ENCODE measurements at places on chromosomes 3 and 15. TPM values are rescaled to one million over a fixed set of nuclear protein-coding genes. Genes with fewer than 3 reads are reported as not detected.
A peak's percentile ranks its signal among the peaks of the same experiment; 100 is the strongest.

DNA sequence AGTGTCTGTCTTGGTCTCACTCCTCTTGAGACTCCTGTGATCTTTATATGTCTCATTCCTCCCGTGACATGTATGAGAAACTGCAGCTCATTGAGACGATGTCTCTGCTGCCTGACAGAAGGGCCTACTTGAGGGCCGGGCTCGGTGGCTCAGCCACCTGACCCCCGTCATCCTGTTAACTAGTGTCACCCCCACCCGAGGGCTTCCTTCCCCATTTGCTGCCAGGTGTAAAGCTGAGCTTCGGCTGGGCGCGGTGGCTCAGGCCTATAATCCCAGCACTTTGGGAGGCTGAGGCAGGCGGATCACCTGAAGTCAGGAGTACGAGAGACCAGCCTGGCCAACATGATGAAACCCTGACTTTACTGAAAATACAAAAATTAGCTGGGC, 12.7 kb downstream of the SEMA4B start:
- H3K27me3 ChIP-seq = no peaks in the 10 kb centered on the region
- H3K36me3 ChIP-seq = no peaks in the 10 kb centered on the region
- peaks cover 60% of the 10 kb centered on the region for H3K4me1 ChIP-seq

GRCh38 chr15:66785637-66786036, 83.6 kb downstream of the SMAD6 start:
- H3K4me1 ChIP-seq = no peaks in the 10 kb centered on the region
- H3K4me3 ChIP-seq = no peak overlapping the region
- no peaks in the 10 kb centered on the region for H3K27me3 ChIP-seq
- H3K27ac ChIP-seq = no peak overlapping the region
- DNase-seq = no peak
- H3K36me3 ChIP-seq = no peaks in the 10 kb centered on the region

- no peak overlapping the region for H3K4me3 ChIP-seq
- no peak for DNase-seq
- no peaks in the 10 kb centered on the region for H3K27me3 ChIP-seq
- H3K27ac ChIP-seq = peak overlapping the region; percentile 70
- peaks cover 26% of the 10 kb centered on the region for H3K4me1 ChIP-seq
Observed at GRCh38 chr3:52190294-52191074, 7.5 kb upstream of the ALAS1 start.

DNA sequence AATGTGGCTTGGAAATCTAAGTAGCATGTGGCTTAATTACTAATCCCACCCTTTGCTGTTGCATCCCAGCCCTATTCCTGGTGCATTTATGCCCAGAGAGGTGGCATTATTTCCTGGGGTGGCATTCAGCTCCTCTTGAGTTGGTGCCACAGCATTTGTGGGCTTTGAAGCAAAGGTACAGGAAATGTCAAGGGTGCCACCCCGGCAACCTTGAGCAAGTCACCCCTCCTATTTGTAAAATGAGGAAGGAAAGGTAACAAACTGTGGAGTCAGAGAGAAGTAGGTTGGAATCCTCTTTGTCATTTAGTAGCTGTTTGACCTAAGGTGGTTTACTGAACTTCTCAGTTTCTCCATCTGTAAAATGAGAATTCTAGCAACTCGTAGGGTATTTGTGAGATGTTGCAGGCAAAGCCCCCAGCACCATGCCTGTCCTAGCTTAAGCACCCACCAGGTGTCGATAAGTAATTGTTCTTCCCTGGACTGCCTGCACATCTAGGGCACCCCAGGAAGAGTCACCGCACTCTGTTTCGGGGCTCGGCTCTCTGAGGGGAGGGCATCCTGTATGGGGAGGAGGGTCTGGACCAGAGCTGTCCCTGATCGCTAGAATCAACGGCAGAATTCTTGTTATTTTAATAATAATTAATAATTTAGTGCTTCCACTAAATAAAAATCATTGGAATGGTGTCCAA, 17.1 kb downstream of the ISG20 start:
- peaks cover 12% of the 10 kb centered on the region for H3K4me1 ChIP-seq
- H3K27ac ChIP-seq = peak overlapping the region; percentile 53
- no peak for DNase-seq
- no peak overlapping the region for H3K4me3 ChIP-seq

DNA sequence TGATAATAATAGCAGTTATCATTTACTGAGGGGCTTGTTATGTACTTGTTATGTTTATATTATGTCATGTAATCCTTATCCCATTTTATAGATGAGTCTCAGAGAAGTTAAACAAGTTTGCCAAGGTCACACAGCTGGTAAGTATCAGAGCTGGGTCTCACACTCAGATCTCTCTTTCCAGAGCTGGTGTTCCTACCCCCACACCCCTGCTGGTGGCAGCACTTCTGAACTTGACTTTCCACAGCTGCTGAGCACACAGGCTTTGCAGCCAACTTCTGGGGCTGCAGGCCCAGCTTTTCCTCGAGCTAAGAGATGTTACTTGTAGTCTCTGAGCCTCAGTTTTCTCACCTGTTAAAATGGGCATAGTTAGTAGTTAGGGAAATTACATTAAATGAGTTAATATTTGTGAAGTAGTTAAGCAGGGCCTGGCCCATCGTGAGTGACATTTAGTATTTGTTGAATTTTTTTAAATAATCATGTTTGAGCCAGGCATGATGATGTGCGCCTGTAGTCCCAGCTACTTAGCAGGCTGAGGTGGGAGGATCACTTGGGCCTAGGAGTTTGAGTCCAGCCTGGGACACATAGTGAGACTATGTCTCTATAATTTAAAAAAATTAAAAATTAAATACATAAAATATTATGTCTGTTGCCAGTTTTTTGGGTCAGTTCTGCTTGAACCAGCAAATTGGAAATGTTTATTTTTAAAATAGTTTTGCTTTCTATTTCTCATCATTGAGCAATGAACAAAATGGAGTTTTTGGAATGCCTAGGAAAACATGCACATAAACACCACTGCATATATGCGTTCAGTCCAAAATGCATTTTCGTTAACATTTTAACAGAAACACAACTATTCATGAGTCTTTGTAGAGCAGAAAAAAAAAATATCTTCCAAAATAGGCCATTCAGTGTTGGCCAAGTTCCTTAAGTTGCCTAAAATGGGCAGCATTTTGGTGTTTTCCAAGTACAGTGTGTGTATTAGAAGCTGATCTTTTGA, 87.3 kb downstream of the SMAD6 start:
- DNase-seq = peak; percentile 80
- no peaks in the 10 kb centered on the region for H3K36me3 ChIP-seq
- no peaks in the 10 kb centered on the region for H3K27me3 ChIP-seq
- H3K27ac ChIP-seq = peak overlapping the region; percentile 26
- H3K4me1 ChIP-seq = no peaks in the 10 kb centered on the region

DNA sequence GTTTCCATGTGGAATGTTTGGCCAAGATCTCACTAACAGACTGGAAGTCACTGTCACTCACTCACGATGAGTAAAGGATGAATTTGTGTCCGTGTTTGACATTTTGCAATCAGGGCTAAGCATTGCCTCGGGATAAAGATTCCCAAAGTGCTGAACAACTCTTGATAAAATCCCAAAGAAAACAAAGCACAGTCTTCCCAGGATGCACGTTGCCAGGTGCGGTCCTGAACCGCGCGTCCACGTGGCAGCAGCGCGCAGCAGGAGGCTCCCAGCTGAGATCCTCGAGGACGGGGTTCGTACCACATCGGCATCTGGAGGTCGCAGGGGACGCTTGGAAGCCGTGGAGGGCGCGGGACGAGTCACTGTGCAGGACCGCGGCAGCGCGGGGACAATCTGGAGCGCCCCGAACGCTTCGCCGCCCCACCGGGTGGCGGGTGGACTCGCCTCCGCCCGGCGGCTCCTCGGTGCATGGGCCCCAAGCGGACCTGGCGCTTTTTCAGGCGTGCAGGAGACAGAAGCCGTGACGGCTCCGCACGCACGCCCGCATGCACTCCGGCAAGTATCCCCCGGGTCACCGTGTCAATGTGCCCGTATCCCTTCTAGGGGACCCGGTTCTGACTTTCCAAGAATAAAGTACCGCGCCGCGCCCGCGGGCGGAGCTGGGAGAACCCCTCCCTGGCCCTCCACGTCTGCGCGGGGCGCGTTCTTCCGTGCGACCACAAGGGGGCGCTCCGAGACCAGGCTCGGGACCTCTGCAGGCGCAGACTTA, 17.7 kb downstream of the CPN2 start:
- peaks cover 39% of the 10 kb centered on the region for H3K27me3 ChIP-seq
- peak overlapping the region; percentile 36 for H3K4me3 ChIP-seq
- no peak overlapping the region for H3K27ac ChIP-seq
- peak; percentile 92 for DNase-seq
- peaks cover 8% of the 10 kb centered on the region for H3K4me1 ChIP-seq

DNA sequence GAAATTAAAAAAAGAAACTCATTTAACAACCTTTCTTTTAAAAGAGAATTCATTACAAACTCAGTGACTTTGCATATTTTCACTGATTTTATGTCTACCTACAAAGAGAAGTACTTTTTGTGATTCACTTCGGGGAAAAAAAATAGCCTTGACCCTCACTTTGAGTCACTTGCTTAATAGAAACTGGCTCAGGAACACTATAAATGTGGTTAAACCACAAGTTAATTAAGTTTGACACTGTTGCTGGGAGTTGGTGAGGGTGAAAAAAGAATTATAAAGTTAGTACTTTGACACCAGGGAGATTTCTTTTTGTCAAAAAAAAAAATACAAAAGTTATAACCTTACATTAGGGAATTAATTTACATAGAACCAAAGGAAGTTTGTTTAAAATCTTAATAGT, 810.9 kb downstream of the NR2F2 start:
- no peaks in the 10 kb centered on the region for H3K36me3 ChIP-seq
- H3K4me3 ChIP-seq = no peak overlapping the region
- no peak overlapping the region for H3K27ac ChIP-seq
- no peaks in the 10 kb centered on the region for H3K27me3 ChIP-seq
- no peak for DNase-seq
- no peaks in the 10 kb centered on the region for H3K4me1 ChIP-seq

GRCh38 chr3:29932696-29933325, 651.9 kb downstream of the RBMS3 start:
- DNase-seq = peak; percentile 39
- H3K36me3 ChIP-seq = no peaks in the 10 kb centered on the region
- H3K4me1 ChIP-seq = no peaks in the 10 kb centered on the region

- H3K27me3 ChIP-seq = peaks cover 6% of the 10 kb centered on the region
- no peak overlapping the region for H3K27ac ChIP-seq
- no peaks in the 10 kb centered on the region for H3K4me1 ChIP-seq
- no peak for DNase-seq
- H3K36me3 ChIP-seq = no peaks in the 10 kb centered on the region
Observed at GRCh38 chr3:157624801-157625200, 121.6 kb upstream of the VEPH1 start.

GRCh38 chr3:87442470-87442869, 166.1 kb upstream of the POU1F1 start:
- H3K4me3 ChIP-seq = no peak overlapping the region
- DNase-seq = no peak
- no peaks in the 10 kb centered on the region for H3K27me3 ChIP-seq
- H3K27ac ChIP-seq = no peak overlapping the region
- no peaks in the 10 kb centered on the region for H3K4me1 ChIP-seq

- no peaks in the 10 kb centered on the region for H3K4me1 ChIP-seq
- no peak for DNase-seq
- H3K27me3 ChIP-seq = no peaks in the 10 kb centered on the region
- peaks cover 35% of the 10 kb centered on the region for H3K36me3 ChIP-seq
Observed at GRCh38 chr3:119856695-119857094, 74.8 kb downstream of the NR1I2 start.

DNA sequence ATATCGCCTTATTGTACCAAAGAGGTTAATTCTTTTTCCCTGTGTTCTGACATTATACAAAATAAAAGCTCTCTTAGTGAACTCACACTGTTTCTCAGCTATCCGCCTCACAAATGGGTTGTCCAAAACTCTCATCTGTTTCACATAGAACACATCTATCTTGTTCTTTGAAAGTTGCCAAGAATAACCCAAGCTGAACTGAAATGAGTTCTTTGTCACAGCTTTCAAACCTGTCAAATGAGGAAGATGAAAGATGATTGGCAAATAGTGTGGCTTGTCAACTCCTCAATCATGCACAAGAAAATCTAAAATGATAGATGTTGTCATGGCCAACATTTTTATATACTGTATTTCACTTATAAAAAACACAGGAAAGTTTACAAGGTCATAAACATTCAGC, 168.1 kb upstream of the OSTN start:
- no peaks in the 10 kb centered on the region for H3K4me1 ChIP-seq
- no peaks in the 10 kb centered on the region for H3K27me3 ChIP-seq
- DNase-seq = no peak
- H3K36me3 ChIP-seq = no peaks in the 10 kb centered on the region

- no peaks in the 10 kb centered on the region for H3K27me3 ChIP-seq
- H3K36me3 ChIP-seq = no peaks in the 10 kb centered on the region
- H3K27ac ChIP-seq = peak overlapping the region; percentile 99
- peaks cover 20% of the 10 kb centered on the region for H3K4me1 ChIP-seq
- DNase-seq = no peak
Observed at GRCh38 chr3:143974271-143975238, 2.9 kb downstream of the DIPK2A start.

- H3K4me3 ChIP-seq = no peak overlapping the region
- H3K36me3 ChIP-seq = no peaks in the 10 kb centered on the region
- H3K27me3 ChIP-seq = no peaks in the 10 kb centered on the region
Observed at GRCh38 chr3:158471639-158472294, 99.2 kb upstream of the MLF1 start.

DNA sequence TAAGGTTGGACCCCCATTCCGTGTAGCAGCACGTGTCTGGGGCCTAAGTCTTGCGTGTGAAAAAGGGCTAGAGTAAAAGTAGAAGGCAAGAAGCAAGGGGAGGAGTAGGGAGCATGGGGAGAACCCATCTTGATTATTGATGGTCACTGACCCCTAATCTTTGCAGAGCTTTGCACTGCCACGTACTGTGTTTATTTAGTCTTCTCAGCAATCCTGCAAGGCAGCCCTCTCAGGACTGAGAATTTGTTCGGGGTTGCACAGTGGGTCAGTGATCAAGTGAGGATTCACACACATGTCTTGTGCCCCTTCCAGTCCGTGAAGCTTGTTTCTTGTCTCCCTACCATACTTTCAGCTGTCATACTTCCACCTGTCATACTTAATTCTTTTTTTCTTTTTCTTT, 7.2 kb downstream of the SEMA4B start:
- no peak overlapping the region for H3K4me3 ChIP-seq
- no peak for DNase-seq
- peaks cover 51% of the 10 kb centered on the region for H3K36me3 ChIP-seq
- peaks cover 75% of the 10 kb centered on the region for H3K4me1 ChIP-seq
- no peaks in the 10 kb centered on the region for H3K27me3 ChIP-seq

GRCh38 chr3:195544634-195545033, 1.5 kb upstream of the PPP1R2 start:
- H3K27me3 ChIP-seq = peaks cover 8% of the 10 kb centered on the region
- no peak overlapping the region for H3K4me3 ChIP-seq
- DNase-seq = peak; percentile 22
- H3K36me3 ChIP-seq = no peaks in the 10 kb centered on the region

The C3orf22 gene
- total RNA-seq = not detected

The KAT2B gene
- total RNA-seq = 26.1 TPM

The VPS33B gene
- total RNA-seq = 16.6 TPM

The HYKK gene
- total RNA-seq = 3.3 TPM

The SCAANT1 gene
- not detected for total RNA-seq

The ADPRH gene
- 24.0 TPM for total RNA-seq

The TMEM266 gene
- 2.8 TPM for total RNA-seq

The SERPINI2 gene
- total RNA-seq = 1.8 TPM

The COL6A5 gene
- 0.93 TPM for total RNA-seq

The IQCF5 gene
- total RNA-seq = not detected

The CCR8 gene
- total RNA-seq = not detected
